ENCODE measurements at places on chromosomes 13 and 19.

- no peak for DNase-seq
Measured at GRCh38 chr19:53808710-53809125, 15.4 kb downstream of the NLRP12 start.

DNA sequence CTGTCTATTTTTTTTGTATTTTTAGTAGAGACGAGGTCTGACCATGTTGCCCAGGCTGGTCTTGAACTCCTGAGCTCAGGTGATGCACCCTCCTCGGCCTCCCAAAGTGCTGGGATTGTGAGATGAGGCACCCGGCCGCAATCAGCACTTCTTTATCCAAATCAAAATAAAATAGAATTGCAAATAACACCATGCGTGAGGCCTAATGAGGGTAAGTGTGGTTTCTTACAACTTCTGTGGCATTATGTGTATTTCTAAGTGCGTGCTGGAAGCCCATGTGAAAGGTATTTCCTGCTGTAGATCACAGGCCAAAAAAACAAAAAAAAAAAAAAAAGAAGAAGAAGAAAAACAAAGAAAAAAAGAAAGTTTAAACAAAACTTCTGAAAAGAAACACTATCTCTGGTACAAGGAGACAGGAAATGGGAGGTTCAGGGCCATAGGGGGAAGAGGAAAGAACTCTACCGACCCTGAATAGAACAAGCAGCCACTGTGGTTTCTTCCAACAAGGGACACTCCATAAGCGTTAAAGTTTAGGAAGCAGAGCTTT is 3.0 kb upstream of the GRAMD1A start:
- no peak for DNase-seq

- DNase-seq, result no peak
Measured at GRCh38 chr19:42074513-42075363, 1.2 kb upstream of the ZNF574 start.

- DNase-seq, result peak; percentile 34
Measured at GRCh38 chr19:737591-738093, 13.3 kb upstream of the MISP start.

GRCh38 chr19:1170938-1171754 is 2.9 kb downstream of the SBNO2 start:
- no peak for DNase-seq

Data from NK-92 treated with Interleukin-12 subunit alpha and Interleukin-12 subunit beta, amount 100 ng/mL, for 24 hours (cell line).